ENCODE measurements at places on chromosomes 1 and 21. TPM values are rescaled to one million over a fixed set of nuclear protein-coding genes. Genes with fewer than 3 reads are reported as not detected.

NPPB gene
- not detected for total RNA-seq

WNT9A gene
- 1.5 TPM for total RNA-seq

SHE gene
- total RNA-seq = 0.12 TPM

PALMD gene
- total RNA-seq = 1.2 TPM
